Cardiac fibroblast (primary cell): ENCODE measurements at places on chromosomes 7 and 10.

GRCh38 chr10:124000792-124001201, 92.6 kb downstream of the CHST15 start:
- DNase-seq: peak; percentile 51

- DNase-seq: no peak
These were observed 119.2 kb downstream of the DPP6 start for GRCh38 chr7:154171422-154171821.

DNA sequence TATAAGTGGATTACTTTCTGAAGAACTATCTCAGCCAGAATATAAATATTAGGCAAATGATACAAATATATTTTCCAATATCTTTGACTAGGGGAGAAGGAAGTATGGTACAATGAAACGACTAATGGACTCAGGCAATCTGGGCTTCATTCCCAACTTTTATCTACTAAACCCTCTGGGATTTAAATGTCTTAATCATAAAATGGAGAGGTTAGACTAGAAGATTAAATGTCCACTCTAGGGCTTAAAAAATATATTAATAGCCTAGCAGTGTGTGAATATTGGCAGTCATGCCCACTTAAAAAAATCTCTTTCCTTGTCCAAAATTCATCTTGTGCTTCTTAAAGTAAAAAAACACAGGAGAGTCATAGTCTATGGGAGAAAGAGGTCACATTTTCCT, 98.3 kb downstream of the CTTNBP2 start:
- DNase-seq: no peak

DNA sequence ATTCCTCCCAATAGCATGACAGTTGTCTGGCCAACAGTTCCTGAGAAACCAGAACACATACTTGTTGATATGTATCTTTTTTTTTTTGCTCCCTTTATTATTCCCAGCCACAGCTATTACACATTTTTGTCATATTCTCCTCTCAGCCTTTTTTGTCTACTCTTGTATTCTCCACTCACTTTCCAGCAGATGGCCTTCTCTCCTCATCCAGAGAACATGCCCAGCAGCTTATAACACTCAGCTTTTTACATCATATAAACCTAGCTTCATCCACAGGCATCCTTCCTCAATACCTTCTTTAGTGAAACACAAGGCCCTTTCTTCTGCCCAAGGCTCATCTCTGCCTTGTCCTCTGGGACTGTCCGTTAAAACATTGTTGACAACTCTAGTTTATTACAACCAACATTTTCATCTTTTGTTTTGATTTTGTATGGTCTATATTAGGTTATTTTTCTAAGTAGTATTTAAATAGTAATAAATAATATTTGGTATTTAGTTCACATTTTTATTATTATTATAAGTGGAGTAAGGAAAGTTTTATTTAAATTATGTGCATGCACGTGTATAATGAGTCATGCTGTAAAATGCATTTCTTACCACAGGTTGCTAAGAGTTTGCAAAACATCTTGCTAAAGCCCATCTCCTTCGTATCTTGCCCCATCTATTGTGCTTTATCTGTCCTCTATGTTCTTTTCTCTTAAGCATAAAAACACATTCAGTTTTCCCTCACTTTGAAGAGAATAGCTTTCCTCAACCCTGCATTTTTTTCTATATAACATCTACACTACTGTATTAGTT, 101.5 kb downstream of the ORC5 start:
- peak; percentile 23 for DNase-seq

DNA sequence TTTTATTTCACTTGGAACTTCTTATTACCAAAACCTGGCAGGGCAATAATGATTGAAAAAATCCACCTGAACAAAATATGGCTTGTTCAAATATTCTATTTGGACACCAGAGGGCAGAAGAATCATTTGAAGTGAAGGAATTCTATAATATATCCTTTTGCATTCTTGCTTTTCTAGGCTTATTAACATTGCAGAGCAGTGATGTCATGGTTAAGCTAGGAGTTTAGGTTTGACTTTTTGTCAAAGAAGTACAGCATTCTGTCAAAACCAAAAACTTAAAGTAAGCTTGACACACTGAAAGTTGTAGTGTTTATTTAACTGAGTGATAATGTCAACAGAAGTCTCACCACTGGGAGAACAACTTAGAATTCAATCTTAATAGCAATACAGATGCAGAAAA, 156.0 kb downstream of the SEMA3D start:
- DNase-seq: peak; percentile 71

GRCh38 chr7:83925860-83926259, 268.7 kb downstream of the SEMA3A start:
- no peak for DNase-seq

GRCh38 chr10:93921338-93921737, 27.6 kb downstream of the SLC35G1 start:
- DNase-seq: no peak

DNA sequence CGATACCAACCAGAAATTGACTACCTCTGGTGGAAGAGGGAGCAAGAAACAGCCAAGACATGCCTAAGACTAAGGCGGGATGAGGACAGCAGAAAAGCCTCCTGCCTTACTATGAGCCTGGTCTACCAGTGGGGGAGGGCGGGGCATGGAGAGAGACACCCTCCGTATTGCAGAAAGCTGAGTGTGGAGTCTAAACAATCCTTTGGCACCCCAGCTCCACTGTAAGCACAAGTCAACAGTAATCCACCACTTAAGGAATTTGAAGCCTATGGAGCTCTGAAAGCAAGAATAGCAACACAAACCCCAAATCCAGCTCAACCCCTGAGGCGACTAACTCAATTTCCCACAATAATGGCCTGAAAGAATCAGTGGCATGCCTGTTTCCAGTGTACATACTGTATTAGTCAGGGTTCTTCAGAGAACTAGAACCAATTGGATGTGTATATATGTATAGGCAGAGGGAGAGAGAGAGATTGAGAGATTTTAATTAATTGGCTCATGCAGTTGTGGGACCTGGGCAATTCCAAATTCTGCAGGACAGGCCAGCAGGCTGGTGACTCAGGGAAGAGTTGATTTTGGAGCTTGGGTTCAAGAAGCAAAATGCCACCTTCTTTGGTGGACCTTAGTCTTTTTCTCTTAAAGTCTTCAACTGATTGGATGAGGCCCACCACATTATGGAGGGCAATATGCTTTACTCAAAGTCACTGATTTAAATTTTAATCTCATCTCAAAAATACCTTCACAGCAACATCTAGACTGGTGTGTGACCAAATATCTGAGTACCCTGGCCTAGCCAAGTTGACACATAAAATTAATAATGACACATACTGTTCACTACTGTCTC, 13.5 kb downstream of the PPIF start:
- DNase-seq: no peak

DNA sequence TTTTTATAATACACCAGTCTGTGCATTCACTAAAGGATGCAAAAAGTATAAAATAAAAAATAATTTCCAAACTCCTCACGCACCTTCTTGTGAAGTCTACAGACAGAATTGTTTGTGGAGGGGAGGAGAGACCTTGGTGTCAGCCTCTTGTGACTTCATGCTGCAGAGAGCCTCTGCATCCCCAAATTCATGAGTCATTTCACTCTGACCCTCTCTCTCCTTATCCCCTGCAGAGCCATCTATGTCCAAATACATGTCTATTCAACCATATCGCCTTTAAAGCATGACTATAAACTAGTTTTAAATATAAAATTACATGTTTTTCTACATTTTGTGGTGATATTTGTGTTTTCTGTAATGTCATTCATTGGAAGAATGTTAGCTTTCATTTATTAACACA, 6.0 kb downstream of the CREB5 start:
- no peak for DNase-seq

DNA sequence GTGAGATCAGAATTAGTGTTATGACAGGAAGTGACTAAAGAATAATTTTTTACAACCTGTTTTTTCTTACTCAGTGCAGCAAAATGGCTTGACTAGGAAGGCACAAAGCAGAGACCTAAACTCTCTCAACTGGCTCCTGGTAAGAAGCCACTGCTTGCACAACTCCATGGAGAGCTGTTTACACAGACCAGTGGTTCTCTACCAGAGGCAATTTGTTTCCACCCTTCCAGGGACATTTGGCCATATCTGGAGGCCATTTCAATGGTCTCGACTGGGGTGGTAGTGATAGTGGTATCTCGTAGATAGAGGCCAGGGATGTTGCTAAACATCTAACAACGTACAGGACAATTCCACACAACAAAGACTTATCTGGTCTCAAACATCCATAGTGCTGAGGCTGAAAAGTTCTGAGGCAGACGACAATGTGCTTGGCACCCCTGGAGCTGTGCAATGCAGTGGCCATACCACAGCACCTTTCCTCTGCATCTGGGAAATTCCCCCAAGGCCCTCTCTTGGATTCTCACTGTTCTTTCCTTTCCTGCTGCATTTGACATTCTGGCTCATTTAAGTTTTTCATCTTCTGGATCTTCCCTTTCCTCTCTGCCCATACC, 105.4 kb upstream of the LAMB4 start:
- peak; percentile 62 for DNase-seq

DNA sequence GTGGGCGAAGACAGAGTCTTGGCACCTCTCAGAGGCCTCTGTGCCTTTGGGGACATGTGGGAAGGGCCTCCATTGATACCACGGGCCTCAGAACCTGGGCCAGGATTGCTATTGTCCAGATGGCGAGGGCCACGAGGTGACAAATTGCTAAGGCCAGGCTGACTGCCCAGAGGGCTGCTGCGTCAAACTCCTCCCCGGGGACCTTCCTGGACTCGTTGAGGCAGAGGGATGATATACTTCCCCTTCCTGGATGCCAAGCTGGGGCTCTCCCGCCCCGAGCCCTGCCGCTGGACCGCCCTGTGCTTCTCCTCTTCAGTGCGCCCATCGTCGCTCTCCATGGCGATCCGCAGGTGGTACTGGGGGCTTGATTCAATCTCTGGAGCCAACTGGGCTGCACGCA, 58.9 kb downstream of the LRRC72 start:
- no peak for DNase-seq

DNA sequence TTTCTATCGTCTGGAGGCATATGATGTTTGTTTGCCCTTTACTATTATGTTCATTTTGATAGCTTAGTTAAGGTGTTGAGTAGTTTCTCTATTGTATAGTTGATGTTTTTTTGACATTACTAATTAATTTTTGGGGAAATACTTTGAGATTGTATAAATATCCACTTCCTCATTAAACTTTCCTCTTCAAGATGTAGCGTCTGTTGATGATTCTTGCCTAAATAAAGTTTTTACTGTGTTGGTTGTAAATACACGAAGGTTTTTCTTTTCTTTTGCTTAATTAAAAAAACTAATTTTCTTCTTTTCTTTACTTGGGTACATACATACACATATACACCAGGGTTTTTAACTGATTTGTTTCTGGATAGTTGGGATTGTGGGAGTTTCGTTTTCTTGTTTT, 8.5 kb downstream of the KMT2E start:
- DNase-seq: no peak

DNA sequence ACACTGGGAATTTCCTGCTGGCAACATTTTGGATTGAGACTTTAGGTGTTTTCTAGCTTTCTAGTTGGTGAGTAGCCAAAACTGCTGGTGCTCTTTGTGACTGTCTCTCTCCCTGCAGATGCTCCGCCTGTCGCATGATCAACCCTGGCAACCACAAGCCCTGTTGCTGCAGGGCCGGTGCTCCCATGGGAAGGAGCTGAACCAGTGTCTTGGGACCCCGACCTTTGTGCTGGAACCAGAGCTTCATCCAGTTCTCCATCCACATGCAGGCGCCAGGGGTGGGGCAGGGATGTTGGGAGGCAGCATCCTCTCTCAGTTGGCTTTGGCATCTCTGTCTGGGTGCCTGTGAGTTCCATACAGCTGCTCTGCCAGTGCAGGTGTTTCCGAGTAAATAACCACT, 306.2 kb upstream of the MKI67 start:
- no peak for DNase-seq

GRCh38 chr7:106289848-106290247, 5.1 kb upstream of the NAMPT start:
- DNase-seq: peak; percentile 18

DNA sequence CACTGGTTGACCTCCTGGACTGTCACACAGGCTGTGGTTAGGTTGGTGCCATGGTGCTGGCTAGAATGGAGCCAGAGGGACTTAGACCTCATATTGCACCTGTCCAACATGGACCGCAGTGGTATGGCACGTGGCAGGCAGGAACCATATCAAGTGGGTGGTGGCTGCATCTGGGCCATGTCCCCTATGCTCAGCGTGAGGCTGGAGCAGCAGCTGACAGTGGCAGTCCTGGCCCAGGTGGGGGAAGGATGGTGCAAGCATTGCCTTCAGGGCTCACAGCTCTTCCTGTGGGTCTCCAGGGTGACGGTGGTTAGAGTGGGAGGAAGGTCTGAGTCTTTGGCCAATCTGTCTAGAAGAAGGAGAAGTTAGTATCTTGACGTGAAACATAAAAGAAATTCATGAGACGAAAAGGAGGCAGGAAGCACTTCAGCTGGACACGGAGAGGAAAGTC, 54.5 kb upstream of the PFKFB3 start:
- DNase-seq: no peak

- DNase-seq: no peak
These were observed 4.5 kb downstream of the TNS3 start for GRCh38 chr7:47577321-47577919.

GRCh38 chr10:70845816-70846215, 30.1 kb downstream of the SGPL1 start:
- DNase-seq: no peak

GRCh38 chr10:103276896-103277712, at the start of gene INA:
TSS of gene INA (plus strand) at chr10:103277138. CDS start at chr10:103277212, 74 bp downstream.
- peak; percentile 40 for DNase-seq

DNA sequence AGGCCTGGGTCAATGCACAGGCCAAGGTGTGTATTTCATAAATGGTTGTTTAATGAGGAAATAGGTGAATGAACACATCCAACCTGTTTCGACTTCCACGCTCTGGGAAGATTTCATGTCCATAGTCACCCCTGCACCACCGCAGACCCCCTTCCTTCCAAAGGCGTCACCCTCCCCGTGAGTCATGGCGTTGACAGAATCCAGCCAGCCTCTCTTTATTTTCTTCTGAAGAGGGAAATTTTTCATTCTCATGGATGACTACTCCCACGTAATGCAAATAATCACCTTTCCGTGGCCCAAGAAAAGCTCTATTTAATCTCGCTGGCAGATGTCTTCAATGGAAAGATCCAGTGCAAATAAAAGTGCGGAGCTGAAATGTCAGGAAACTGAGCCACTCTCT, 75.3 kb upstream of the FOXK1 start:
- no peak for DNase-seq

DNA sequence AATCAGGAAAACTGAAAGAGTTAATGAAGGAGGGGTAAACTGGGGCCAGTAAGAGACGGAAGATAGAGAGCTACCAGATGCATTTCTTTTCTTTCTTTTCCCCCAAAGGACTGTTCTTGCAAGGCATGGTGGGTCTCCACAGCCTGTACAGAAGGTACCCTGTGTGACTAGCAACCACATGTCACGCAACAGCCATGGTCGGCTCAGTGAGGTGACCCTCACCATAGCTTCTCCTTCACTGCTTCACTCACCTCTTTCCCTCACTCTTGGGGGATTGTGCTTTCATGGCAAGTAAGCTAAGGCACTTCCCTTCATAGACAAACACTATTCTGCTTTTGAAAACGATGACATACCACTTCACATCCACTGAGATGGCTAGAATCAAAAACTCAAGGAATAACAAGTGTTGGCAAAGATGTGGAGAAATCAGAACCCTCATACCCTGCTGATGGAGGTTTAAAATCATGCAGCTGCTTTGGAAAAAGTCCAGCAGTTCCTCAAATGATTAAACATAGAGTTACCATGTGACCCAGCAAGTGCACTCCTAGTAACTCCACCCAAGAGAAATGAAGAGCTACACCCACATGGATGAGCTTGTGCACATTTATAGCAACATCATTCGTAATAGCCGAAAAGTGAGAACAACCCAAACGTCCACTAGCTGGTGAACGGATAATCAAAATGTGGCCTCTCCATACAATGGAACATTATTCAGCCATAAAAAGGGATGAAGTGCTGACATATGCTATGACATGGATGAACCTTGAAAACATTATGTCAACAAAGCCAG, 3.8 kb upstream of the INSIG1 start:
- peak; percentile 14 for DNase-seq

- DNase-seq: peak; percentile 63
These were observed 75.9 kb upstream of the HGF start for GRCh38 chr7:81845744-81846241.
